ENCODE measurements at places on chromosomes 3 and 15. TPM values are rescaled to one million over a fixed set of nuclear protein-coding genes. Genes with fewer than 3 reads are reported as not detected.
A peak's percentile ranks its signal among the peaks of the same experiment; 100 is the strongest.

The CHRFAM7A gene
- 2.8 TPM for total RNA-seq

The DUOX2 gene
- 2.7 TPM for total RNA-seq

The CRYGS gene
- 1.8 TPM for total RNA-seq

The LRTM1 gene
- total RNA-seq, result not detected

The SLC27A2 gene
- 2.9 TPM for total RNA-seq

The MUSTN1 gene
- 1.2 TPM for total RNA-seq

The PRICKLE2 gene
- total RNA-seq, result 34.5 TPM

The MGLL gene
- 318 TPM for total RNA-seq

The BCL2A1 gene
- 99.2 TPM for total RNA-seq

The GOLGA6L7 gene
- total RNA-seq, result not detected

The PLA2G4E gene
- 1.2 TPM for total RNA-seq

DNA sequence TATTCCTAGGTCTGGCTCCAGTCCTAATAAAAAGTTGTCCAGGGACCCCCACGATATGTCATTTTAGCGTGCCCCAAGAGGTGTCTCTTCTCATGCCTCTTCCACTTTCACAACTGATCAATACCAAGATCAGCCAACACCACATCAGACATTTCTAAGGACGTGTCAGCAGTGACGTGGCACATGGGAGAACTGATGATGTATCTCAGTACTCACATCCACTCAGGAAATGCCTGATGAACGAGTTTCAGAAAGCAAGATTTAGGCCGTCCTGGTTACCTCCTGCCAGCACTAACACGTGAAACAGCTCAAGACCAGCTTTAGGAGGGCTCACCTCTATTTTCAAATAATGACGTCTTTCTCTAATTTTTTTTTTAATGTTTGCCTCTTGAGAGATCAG lies 19.6 kb downstream of the VGLL4 start:
- H3K4me1 ChIP-seq, result no peaks in the 10 kb centered on the region
- no peak for DNase-seq
- H3K27ac ChIP-seq, result no peak overlapping the region
- no peak overlapping the region for H3K4me3 ChIP-seq
- H3K36me3 ChIP-seq, result no peaks in the 10 kb centered on the region
- no peaks in the 10 kb centered on the region for H3K27me3 ChIP-seq

DNA sequence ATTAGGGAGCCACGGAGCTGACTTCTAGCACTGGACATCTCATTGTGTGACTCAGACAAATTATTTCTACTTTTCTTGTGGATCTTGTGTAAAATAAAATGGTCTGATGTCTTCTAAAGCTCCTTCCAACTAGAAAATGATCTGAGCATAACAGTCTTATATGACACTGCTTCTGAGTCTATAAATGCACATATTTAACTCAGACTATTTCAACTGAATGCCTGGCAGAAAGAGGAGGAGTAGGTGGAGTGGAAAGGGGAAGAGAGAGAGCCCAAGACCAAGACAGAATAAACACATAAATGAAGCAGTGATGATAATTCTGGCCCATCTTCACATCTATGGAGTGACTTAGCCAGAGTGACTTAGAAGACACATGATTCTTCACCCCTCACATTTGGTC lies 162.3 kb upstream of the PDZRN3 start:
- H3K4me1 ChIP-seq, result no peaks in the 10 kb centered on the region
- no peaks in the 10 kb centered on the region for H3K27me3 ChIP-seq
- H3K27ac ChIP-seq, result no peak overlapping the region
- H3K36me3 ChIP-seq, result no peaks in the 10 kb centered on the region
- H3K4me3 ChIP-seq, result no peak overlapping the region

GRCh38 chr15:39741258-39741657 lies 41.4 kb downstream of the FSIP1 start:
- no peaks in the 10 kb centered on the region for H3K4me1 ChIP-seq
- H3K27ac ChIP-seq, result no peak overlapping the region
- no peak overlapping the region for H3K4me3 ChIP-seq
- no peaks in the 10 kb centered on the region for H3K27me3 ChIP-seq

- H3K27me3 ChIP-seq, result no peaks in the 10 kb centered on the region
- no peak for DNase-seq
- no peak overlapping the region for H3K27ac ChIP-seq
These were observed 84.9 kb upstream of the SPATA12 start for GRCh38 chr3:56975567-56975966.

DNA sequence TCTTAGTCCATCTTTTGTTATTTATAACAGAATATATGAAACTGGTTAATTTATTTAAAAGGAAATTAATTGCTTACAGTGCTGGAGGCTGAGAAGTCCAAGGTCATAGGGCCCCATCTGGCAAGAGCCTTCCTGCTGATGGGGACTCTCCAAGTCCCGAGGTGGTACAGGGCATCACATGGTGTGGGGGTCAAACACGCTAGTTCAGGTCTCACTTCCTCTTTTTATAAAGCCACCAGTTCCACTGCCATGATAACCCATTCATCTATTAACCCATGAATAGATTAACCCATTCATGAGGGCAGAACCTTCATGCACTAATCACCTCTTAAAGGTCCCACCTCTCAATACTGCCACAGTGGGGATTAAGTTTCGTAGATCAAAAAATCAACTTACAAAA lies 659.3 kb downstream of the NAALADL2 start:
- no peaks in the 10 kb centered on the region for H3K27me3 ChIP-seq
- no peak for DNase-seq
- no peaks in the 10 kb centered on the region for H3K36me3 ChIP-seq
- H3K4me3 ChIP-seq, result no peak overlapping the region

DNA sequence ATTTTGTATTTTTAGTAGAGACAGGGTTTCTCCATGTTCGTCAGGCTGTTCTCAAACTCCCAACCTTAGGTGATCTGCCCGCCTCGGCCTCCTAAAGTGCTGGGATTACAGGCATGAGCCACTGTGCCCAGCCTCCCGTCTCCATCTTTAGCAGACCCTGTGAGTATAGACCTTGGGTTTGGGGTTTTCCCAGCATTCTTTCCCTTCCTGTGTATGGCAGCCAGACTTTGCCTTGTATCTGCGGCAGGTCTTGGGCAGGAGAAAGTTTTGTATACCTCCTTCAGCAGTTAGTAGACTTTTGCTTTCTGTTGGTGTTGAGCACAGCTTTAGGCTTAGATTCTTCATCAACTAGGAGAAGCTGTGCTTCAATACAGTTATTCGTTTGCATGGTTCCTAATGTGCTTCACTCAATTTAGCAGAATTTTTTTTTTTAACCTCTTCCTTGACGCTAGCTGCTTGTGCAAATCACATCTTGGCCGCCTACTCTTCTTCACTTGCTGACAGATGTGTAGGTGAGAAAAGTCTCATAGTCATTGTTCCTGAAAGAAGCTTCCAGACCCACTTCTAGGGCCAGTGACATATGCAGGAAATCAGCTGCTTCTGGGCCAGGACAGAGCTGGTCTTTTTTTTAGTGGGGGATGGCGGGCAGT lies 38.4 kb downstream of the MAP2K1 start:
- DNase-seq, result no peak
- no peak overlapping the region for H3K27ac ChIP-seq
- no peaks in the 10 kb centered on the region for H3K4me1 ChIP-seq
- no peak overlapping the region for H3K4me3 ChIP-seq
- no peaks in the 10 kb centered on the region for H3K36me3 ChIP-seq

DNA sequence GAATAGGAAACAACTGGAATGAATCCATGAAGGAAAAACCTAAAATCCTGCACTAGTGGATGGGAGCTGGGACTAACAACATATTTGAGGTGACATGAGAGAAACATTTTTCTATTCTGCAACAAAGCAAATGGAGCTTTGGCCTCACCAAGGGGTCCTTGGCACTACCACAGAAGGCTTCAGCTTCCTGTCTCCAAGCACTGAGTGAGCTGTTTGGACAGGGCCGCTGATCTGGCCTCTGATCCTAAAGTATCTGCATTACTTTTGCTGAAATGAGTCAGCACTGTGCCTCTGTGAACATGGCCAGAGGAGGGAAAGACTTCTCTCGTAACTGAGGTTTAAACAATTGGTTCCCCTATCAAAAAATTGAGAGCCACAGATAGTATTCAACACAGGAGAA lies 9.0 kb downstream of the ARPP21 start:
- H3K36me3 ChIP-seq, result no peaks in the 10 kb centered on the region
- H3K4me3 ChIP-seq, result no peak overlapping the region
- H3K27me3 ChIP-seq, result no peaks in the 10 kb centered on the region
- H3K4me1 ChIP-seq, result no peaks in the 10 kb centered on the region

- H3K4me3 ChIP-seq, result no peak overlapping the region
- DNase-seq, result no peak
- no peak overlapping the region for H3K27ac ChIP-seq
- H3K36me3 ChIP-seq, result no peaks in the 10 kb centered on the region
- no peaks in the 10 kb centered on the region for H3K27me3 ChIP-seq
These were observed 584.4 kb downstream of the PDCD6IP start for GRCh38 chr3:34382859-34383258.

DNA sequence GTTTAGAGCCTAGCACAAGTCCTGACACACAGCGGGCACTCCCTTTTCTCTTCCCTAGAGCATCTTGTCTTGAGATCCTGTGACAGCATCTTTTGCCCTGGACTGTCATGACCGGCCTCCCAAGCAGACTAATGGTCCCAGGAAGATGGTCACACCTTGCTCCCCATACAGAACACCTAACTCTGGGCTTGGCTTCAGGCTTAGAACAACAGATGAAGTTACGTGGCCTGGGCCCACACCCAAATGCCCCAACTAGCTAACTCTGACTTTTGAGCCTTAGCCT lies 781 bp upstream of the IP6K1 start:
- H3K36me3 ChIP-seq, result peaks cover 17% of the 10 kb centered on the region
- H3K4me1 ChIP-seq, result peaks cover 10% of the 10 kb centered on the region
- DNase-seq, result no peak
- H3K27ac ChIP-seq, result peak overlapping the region; percentile 91
- no peaks in the 10 kb centered on the region for H3K27me3 ChIP-seq

GRCh38 chr15:28191832-28192231 lies 92.7 kb upstream of the OCA2 start:
- H3K4me1 ChIP-seq, result no peaks in the 10 kb centered on the region
- H3K27ac ChIP-seq, result no peak overlapping the region
- H3K4me3 ChIP-seq, result no peak overlapping the region
- peaks cover 73% of the 10 kb centered on the region for H3K36me3 ChIP-seq
- no peak for DNase-seq

DNA sequence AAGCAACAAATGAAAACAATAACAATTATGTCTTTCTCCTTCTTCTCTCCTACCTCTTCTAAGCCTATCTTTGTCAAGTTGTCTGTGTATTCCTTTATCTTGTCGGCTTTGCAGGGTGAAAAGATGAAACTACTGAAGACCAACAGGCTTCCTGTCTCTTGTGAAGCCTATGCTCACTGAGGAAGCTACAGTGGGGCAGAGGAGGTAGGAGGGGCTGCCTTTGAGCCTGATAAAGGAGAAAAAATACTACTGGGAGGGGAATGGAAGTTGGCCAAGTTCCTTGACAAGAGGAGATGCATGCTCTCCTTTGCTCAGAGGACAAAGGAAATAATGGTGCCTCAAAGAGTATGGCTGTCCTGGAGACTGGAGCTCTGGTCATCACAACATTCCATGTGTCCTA lies 92.0 kb downstream of the IGSF11 start:
- H3K36me3 ChIP-seq, result no peaks in the 10 kb centered on the region
- no peaks in the 10 kb centered on the region for H3K4me1 ChIP-seq
- no peak for DNase-seq
- H3K4me3 ChIP-seq, result no peak overlapping the region
- H3K27ac ChIP-seq, result no peak overlapping the region

- DNase-seq, result no peak
- H3K4me1 ChIP-seq, result peaks cover 8% of the 10 kb centered on the region
- H3K27ac ChIP-seq, result no peak overlapping the region
- H3K27me3 ChIP-seq, result no peaks in the 10 kb centered on the region
- H3K36me3 ChIP-seq, result no peaks in the 10 kb centered on the region
These were observed 38.7 kb upstream of the UMPS start for GRCh38 chr3:124691599-124691998.

- no peak overlapping the region for H3K4me3 ChIP-seq
- no peak for DNase-seq
- no peak overlapping the region for H3K27ac ChIP-seq
- H3K27me3 ChIP-seq, result no peaks in the 10 kb centered on the region
- H3K4me1 ChIP-seq, result no peaks in the 10 kb centered on the region
These were observed 10.7 kb upstream of the UBE2E1 start for GRCh38 chr3:23795096-23795495.
